ENCODE measurements at places on chromosomes 4 and X.

- no peak for DNase-seq
These were observed 58.6 kb downstream of the NDST4 start for GRCh38 chr4:115054836-115055235.

DNA sequence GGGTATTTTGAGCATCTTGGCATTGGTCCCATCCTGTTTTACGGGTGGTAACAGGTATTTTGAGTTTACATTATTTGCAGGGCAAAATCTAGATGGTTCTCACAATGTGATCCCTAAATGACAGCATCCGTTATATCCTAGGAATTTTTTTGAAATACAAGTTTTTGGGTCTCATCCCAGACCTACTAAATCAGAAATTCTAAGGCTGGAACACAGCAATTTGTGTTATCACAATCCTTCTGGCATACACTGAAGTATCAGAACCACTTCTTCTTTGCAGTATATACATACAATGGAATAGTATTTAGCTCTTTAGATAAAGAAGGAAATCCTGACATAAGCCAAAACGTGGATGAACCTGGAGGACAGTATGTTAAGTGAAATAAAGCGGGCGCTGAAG, 104.1 kb upstream of the LSM6 start:
- DNase-seq = no peak

DNA sequence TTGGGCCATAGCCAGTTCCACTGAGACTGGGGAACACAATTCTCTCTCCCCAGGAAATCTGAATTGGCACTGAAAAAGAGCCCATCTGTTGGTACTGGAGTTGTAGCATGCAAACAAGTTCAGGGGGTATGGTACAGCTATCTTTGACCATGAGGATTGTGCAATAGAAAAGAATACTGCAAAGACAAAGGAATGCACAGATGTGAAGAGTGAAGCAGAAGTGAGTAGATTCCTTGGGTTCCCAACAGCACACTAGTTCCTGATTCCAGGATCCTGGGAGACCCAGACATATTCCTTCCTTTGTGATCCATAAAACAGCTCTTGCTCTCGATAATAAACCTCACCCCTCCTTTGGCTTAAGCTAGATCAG, 43.3 kb upstream of the CTAG2 start:
- no peak for DNase-seq

- no peak for DNase-seq
These were observed 12.4 kb upstream of the NFXL1 start for GRCh38 chr4:47926667-47927258.

GRCh38 chr4:36207831-36208520, 36.3 kb downstream of the ARAP2 start:
- no peak for DNase-seq

- DNase-seq = no peak
These were observed 258.1 kb upstream of the NEIL3 start for GRCh38 chr4:177051473-177052060.

DNA sequence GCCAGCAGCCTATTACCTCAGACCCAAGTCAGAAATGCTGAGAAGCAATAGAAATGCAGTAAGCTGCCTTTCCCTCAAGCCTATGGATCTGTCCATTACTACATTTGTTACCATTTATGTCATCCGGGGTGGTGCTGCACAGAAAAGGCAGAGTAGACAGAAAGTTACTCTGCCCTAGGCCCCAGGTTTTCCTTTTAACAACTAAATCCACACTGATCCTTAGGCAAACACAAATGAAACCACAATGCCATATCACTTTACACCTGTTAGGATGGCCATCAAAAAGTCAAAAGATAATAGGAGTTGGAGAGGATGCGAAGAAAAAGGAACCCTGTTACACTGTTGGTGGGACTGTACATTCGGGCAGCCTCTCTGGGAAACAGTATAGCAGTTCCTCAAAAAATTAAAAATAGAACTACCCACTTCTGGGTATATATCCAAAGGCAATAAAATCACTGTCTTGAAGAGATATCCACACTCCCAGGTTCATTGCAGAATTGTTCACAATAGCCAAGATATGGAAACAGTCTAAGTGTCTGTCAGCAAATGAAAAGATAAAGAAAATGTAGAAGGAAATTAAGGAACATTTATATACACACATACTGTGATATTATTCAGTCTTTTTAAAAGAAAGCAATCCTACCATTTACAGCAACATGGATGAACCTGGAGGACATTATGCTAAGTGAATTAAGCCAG, 186.3 kb downstream of the NWD2 start:
- no peak for DNase-seq

GRCh38 chrX:19107035-19107434, 15.2 kb downstream of the ADGRG2 start:
- no peak for DNase-seq

DNA sequence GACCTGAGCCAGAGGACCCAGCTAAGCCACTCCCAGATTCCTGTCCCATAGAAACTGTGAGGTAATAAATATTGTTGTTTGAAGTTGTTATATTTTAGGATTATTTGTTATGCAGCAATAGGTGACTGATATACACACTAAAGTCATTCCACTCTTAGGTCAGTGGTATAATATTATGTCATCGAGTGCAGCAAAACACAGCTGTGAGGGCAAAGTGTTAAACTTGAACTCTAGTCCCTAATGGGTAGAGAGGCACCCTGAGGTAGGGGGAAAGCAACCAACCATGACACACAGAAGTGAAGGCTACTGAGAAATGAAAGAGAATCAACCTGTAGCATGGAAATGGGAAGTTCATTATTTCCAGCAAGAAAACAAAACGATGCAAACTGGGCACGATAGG, 66.6 kb downstream of the ATXN3L start:
- DNase-seq = no peak

GRCh38 chr4:2047781-2048581, 11.1 kb upstream of the NAT8L start:
- no peak for DNase-seq

GRCh38 chrX:108224727-108225621, 133.4 kb downstream of the ATG4A start:
- no peak for DNase-seq

GRCh38 chr4:75207902-75208301, 275.0 kb downstream of the PARM1 start:
- no peak for DNase-seq

DNA sequence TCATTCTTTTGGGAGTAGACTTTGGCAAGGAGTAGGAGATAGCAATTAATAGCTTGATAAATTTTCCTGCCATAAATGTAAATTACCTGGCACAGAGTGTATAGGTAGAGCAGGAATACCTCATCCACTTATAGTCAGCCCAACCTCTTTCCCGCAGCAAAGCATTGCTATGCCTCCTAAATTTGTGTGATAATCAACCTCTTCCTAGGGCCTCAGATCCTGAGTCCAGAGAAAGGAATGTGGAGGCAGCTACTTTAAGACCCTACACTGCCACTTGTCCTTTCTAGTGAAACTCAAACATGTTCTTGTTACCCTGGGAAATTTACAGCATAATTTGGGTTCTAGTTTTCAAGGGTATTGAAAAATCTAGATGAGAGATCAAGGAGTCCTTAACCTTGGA, 919.0 kb downstream of the RAPGEF2 start:
- DNase-seq = no peak

- no peak for DNase-seq
These were observed 18.8 kb upstream of the METAP1 start for GRCh38 chr4:98976716-98977115.

DNA sequence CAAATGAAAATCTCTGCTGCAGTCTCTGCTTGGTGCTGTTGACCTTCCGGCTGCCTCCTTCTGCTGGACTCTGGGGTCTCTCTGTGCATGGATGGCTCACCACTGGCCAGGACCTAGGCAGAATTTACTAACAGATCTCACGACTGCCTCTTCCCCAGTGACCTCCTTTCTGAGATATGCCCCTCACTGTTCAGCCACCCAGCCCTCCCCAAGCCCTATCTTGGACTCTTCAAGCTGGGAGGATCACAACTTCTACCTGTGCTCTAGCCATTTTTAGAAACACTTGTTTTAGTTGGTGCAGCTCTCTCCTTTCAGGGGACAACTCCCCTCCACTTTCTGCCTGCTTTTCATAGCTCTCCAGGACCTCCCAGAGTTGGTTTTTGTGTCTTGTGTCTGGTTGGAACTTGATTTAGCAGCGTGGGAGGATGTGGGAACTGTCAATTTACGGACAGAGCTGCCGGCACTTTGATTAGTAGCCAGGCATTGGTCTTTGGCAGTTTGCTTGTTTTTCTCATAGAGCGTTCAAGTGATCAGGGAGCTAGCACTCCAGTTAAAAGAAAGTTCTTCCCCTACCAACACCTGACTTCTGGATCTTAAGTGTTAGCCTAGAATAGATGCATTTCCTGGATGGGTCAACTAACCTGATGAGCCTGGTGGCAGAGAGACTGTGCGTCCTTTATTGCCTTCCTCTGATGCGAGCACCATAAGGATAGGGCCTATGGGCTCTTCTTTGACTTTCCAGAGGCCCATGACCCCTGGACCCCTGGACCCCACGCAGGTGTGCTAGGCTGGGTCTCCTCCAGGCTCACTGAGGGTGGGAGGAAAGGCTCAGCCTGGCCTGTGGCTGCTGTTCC, 6.5 kb downstream of the RGS12 start:
- DNase-seq = no peak

- DNase-seq = no peak
These were observed 1537.0 kb downstream of the C4orf33 start for GRCh38 chr4:130632731-130633604.

DNA sequence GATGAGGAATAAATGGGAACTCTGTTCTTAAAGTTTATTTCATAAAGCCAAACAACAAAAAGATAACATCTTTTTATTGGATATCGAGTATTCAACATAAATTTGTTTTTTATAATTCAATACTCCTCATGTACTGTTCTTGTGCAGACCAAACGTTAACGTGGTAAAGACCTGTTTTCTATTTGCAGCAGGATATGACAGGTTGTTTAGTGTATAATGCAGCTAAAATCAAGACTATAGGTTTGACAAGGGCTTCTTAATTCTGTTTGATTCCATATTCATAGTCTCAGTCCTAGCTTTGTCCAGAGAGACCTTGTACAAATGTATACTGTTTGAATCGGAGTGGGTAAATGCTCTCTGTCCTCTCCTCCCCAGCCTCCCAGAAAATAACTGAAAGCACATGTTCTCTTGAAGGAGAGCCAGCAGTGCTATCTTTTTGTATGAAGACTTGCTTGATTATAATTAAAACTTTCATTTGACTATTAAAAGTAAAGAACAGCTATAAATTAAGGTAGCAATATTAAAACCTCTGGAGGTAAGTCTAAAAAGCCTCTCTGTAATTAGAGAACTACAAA, 17.7 kb downstream of the TMSB4X start:
- no peak for DNase-seq

DNA sequence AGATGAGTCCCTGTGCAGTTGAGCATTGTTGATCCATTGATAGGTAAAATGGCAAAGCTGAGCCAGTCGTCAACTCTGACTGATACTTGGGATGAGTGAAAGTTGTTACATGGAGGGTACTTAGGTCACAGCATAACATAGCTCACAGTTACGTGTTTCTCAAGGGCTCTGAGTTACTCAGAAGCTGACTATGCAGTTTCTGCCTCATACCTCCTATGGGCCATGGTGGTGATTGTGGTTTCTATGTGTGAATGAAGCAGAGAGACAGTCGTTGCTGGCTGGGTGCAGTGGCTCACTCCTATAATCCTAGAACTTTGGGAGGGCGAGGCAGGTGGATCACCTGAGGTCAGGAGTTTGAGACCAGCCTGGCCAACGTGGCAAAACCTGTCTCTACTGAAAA, 30.8 kb downstream of the FRMPD3 start:
- DNase-seq = no peak

DNA sequence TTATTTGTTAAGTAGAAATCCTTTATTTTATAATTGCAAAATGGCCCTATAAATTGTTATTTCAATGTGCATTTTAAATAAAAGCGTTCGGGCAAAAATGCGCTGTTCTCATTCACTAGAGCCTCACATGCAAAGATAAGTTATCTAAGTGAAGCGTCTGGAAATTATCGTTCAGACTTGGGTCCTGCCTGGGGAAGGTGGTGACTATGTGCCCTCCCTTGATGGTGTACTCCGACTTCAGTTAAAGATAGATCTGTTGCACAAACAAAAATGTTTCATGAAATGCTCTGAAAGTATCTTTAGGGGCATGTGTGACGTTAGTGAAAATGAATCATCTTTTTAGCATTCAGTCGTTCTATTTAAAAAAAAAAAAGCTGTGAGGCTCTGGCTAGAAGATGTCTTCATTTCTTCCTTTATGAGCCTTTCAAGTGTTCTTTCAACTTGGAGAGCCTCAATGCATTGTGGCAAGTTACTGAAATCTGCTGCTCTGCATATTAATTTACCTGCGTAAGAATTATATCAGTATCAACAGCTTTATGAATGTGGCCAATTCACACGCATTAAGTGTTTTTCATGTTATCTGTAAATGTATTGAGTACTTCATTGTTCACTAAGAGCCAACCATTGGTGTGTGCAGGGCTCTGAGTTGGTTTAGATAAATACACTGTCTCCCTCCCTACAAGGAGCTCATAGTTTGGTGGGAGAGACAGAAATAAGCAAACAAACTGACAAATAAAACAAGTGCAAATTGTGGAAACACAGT, 83.0 kb downstream of the AFF1 start:
- no peak for DNase-seq

DNA sequence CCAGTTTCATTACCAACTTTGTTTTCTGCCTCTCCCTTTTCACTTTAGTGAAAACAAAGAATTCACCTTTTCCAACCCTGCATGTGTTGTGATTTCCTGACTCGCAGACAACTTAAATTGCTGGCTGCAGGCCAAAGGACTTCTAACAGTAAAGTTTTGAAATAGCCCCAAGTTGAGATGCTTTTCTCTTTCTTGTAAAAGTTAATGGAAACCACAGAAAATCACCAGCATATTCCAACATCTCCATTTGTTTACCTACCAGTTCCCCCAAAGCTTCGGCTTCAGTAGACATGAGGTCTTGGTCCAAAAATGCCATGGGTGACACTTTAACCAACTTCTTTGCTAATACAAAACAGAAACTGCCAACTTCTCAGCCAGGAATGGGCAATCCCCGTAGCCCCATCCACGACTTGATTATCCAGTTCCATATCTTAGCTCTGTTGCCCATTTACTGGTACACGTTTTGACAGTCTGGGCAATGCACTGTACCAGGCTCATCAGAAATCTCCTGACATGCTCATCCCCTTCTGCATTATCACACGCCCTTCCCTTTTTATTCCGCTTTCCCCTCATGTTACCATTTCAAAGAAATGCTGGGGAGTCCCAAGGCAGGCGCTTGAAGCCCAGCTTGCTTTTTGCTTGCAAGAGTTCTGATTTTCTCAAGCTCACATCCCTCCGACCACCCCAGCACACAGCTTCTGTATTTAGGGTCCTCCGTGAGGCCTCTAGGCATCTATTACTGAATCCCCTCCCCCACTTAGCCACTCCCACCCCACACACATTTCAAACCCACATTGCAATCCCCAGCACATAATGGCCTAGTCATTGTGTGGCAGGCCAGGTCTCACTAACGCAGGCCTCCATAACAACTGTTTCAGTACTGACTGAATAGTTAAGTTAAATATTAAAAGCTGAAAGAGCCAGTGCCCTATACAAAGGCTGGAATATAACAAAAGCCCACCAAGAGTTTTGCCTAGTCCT, 137.9 kb upstream of the S100G start:
- no peak for DNase-seq
